ENCODE measurements at places on chromosomes 13 and 19.

- no peak for DNase-seq
Observed at GRCh38 chr13:67964986-67965385, 734.9 kb upstream of the PCDH9 start.

DNA sequence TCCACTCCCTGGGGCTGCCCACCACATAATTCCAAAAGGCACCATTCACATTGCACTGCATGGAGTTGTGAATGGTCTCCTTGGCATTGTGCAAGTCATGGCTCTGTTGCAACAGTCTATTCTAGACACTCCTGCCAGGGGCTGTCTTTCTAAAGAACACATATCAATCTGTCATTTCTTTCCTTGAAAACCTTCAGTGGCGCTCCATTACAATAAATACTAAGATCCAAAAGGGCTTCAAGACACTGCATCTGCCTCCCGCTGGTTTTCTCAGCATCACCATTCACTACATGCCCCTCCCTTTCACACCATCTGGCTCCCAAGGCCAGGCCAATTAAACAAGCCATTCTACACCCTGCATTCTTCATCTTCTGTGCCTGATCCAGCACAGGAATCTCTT is 32.2 kb upstream of the TM9SF2 start:
- DNase-seq, result no peak

- DNase-seq, result no peak
Observed at GRCh38 chr19:34348899-34349487, 16.0 kb upstream of the GPI start.

- no peak for DNase-seq
Observed at GRCh38 chr19:18392926-18393325, 4.5 kb downstream of the LRRC25 start.

- DNase-seq, result no peak
Observed at GRCh38 chr19:49229416-49229815, 71.8 kb downstream of the TRPM4 start.

DNA sequence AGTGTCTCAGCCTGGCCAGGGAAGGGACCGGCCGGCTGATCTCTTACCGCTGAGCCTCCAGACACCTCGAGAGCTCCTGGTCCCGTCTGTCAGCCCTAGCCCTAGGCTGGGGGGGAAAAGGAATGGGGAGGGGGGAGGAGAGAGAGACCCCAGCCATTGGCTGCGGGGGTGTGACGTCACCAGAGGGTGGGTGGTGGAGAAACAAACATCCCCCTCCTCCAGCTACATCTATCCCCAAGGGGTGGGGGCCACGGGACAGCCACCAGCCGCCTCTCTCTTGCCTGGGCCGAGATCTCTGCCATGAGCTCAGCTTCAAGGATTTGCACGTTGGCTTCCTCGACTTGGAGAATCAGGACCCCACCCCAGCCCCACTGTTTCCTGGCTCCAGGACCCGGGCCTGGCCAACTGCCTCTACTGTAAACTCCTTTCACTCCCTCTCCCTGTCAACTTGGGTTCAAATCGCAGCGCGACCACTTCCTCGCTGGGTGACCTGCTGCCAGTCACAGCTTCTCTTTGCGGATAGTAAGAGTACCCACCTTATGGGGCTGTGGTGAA is at the start of gene PRX:
PRX (minus strand) TSS at position 88 of the 555 bp plus-strand sequence. CDS start 5,446 bp downstream, outside the sequence.
- DNase-seq, result no peak

All from fibroblast of skin of abdomen (primary cell).